Activated CD4-positive, alpha-beta T cell treated with anti-CD3 and anti-CD28 coated beads, Interleukin-2, amount 50 U/mL, for 1 hour (primary cell): ENCODE measurements at places on chromosomes 11 and 22.

DNA sequence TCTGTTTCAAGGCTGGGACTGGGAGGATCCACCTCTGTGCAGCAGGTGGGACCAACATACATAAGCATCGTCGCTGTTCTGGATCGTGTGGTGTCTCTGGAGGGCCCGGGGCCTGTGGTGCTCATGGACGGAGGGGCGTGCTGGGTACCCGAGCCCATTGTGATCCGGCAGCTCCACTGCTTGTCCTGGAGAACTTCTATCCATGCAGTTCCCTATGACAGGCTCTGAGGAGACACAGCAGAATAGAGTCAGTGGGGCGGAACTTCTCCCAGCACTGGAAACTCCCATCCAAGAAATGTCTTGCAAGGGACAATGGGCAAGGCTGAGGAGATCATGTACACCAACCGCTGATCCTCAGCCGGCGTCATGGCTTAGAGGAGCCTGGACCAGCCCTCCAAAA, 11.6 kb upstream of the APOA1 start:
- DNase-seq = no peak

DNA sequence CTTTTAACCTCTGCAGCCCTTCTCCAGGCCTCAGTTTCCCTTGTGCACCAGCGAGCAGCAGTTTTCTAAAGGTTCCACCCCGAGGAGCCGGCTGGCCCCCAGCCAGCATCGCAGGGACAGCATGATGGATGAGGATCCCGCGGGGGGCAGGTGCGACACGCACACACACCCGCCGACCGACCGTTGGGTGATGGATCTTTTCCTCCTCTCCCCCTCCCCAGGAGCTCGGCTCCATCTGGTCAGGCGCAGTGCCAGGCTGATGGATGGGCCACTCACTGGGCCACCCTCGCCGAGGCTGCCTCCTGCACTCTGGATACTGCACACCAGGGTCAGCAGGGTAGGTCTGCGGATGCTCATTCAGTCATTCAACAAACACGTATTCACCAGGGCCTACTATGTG, 12.8 kb upstream of the CABP7 start:
- DNase-seq = no peak

DNA sequence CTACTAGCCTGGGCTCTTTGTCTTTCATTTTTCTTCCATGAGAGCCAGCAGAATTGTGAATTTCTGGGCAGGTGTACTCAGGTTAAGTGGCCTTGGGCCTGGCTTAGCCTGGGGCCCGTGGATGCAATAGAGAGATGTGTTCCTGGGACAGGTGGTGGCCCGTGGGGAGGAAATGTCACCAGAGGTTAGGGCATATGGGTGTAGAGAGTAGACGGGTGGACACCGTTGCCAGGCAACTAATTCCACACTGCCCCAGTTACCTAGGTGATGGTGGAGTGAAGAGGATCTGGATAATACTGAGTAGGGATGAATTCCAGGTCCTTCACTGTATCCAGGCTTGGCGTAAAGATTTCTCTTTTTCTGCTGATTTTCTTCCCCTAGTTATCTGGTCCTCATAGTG, 175.0 kb downstream of the INSC start:
- DNase-seq = no peak

DNA sequence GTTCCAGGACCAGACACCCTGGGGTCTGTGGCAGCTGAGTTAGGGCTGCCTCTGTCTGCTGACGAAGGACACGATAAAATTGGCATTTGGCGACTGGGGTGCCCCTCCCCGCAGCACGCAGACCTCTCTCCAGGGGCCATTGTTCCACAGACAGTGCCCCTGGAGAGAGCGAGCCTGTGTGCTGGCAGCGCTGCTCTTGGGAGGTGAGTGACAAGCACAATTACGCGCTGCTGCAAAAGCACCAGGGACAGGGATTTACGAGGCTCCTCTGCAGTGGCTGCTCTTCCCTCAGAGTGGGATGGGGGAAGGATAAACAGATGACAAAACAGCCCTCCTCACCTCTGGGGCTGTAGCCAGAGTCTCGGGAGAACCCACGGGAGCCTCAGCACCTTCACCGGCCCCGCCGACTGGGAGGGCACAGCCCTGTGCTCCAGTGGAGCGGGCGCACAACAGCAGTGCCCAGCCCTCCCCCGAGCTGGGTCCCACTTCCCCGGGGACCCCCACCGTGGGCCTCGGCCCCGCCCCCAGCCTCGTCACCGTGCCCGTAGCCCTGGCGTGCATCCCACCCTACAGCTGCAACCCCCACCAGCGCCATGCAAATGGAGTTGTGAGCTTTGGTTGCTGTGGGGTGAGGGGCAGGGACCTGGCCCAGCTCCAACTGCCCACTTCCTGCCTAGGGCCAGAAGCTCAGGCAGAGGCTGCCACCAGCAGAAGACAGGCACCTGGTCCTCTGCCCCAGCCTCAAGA, 19.6 kb downstream of the CHID1 start:
- DNase-seq = no peak

DNA sequence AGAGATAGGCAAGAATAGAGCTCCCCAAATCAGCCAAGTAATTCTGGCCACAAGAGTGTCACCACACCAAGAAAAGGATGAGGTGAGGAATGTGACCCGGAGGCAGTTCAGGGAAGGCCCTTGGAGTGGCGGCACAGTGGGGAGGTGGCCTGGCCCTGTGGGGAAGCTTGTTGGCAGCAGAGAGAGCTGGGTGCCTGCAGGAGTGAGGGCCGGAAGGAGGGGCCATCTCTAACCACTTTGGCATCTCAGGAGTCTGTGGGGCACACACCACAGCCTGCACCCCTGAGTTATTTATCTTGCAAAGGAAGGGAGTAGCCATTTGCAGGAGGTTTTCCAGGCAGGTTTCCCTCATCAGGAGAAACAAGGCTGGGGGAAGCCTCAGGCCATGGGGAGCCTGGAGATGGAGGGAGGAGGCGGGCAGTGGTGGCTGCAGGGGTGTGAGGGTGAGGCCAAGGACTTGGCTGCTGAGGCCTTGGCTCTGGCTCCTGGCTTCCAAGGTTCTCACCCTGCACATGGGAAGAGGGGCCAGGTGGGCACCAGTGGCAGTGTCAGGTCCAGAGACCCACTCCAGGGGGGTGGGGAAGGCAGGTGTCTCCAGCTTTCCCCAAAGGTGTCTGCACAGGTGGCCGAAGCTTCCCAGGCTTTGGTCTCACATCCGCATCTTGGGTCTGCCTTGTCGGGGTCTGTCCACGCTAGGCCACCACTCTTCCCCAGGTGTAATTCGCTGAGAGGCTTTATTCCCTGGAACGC, 370.2 kb downstream of the CTTN start:
- no peak for DNase-seq

DNA sequence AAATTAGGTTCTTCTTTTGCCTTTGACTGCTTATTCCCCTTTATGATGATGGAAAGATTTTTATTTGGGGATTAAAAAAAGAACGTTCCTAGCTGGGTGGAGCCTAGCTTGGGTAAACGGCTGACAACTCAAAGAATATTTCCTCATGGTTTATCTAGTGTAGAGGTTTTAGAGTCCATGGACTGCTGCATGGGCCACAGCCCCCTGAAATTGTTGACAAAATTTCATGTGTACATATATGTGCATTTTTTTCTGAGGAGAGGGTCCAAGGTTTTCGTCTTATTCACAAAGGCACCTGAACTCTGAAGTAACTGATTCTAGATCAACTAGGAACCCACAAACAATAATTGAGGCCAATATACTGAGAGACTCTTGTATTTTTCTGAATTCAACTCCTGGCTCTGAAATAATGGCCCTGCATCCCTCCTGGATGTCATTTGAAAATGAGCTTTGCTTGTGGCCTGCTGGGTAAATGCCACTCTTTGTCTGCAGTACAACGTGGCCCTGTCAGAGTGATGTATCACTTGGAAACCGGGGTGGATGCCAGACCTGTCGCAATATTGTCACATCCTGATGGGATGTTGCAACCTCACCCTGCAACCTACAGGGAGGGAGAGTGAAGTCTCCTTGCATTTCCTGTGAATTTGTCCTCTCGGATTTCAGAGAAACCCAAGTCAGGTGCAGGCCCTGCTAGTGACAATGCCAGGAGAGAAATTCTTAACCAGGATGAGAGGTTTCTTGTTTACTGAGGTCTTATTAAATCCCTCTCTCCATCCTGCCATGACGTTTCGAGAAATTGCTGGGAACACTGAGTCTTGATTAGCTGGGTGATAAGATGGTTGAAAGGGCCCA, 33.8 kb downstream of the EHF start:
- no peak for DNase-seq

DNA sequence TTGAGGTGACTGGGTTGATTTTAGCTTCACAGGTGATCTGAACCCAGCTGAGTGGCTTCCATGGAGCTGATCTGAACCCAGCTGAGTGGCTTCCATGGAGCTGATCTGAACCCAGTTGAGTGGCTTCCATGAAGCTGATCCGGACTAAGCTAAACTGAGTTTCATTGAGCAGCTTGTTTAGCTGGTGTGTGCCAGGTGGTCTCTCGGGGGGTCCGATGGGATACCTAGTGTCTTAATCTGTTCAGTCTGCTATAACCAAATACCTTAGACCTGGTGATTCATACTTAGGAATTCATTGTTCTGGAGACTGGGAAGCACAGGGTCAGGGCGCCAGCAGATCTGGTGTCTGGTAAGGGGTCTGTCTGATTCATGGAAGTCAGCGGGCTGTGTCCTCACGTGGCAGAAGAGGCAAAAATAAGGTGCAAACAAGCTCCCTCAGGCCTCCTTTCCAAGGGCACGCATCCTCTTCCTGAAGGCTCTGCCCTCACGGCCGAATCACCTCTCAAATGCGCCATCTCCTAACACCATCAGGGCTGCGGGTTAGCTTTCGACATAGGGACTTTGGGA, 52.5 kb upstream of the KCNQ1OT1 start:
- no peak for DNase-seq

DNA sequence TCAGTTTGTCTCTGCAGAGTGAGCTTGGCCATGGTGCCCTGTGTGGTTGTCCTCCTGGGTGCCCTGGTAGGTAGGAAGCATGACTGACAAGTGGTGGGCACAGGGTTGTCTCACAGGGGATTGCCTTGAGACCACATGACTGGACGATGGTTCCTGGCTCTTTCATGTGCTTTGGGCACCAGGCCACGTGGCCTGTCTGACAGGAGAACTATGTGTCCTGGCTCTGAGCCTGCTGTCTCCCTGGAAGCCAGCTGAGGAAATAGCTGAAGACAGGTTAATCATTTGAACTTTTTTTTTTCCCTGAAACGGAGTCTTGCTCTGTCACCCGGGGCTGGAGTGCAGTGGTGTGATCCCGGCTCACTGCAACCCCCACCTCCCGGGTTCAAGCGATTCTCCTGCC, 93.2 kb downstream of the LDLRAD3 start:
- no peak for DNase-seq

DNA sequence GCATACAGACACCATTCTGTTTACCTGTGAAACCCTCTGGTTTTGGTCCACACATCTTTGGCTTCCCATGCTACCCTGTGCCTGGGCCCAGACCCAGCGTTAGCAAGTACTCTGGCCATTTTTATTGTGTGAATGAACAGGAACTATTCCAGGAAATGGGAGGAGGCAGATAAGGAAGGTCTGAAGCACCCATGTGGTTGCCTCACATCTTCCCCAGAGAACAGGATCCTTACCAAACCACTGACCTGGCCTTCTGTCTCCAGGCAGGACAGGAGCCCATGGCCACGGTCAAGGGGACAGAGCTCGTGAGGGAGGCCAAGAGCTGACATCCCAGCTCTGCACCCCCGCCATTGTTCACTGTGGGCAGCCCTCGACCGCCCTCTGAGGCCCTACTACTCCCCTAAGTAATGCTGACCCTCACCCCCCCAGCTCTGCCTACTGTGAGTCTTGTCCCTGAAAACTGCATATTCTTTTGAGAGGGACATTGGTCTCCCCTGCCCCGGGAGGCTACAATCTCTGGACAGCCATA, 97.7 kb upstream of the TP53I11 start:
- no peak for DNase-seq

DNA sequence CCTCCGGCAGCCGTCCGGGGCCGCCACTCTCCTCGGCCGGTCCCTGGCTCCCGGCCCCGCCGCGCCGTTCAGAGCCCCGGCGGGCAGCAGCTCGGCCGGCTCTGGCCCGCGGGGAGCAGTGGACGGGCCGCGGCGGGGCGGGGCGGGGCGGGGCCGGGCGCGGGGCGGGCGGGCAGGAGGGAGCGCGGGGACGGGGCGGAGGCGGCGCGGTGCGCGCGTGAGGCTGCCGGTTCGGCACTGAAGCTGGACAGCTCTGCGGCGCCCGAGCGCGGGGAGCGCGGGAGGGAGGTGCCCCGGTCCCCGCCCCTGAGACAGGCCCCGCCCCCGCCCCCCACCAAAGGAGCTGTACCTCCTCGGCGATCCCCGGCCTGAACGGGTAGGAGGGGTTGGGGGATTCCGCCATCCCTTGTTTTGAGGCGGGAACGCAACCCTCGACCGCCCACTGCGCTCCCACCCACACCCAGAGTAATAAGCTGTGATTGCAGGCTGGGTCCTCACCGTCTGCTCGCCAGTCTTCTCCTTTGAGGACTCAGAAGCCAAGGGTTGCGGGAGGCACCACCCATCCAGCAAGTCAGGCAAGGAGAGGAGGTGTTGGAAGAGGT, at the start of gene DRD2:
TSS of gene DRD2 (minus strand) at position 239 of the 602 bp plus-strand sequence. CDS start 50,747 bp downstream, outside the sequence.
- no peak for DNase-seq

GRCh38 chr11:57156928-57157327, 24.8 kb upstream of the LRRC55 start:
- DNase-seq = no peak

GRCh38 chr22:48332438-48333322, 1495.0 kb downstream of the BRD1 start:
- DNase-seq = no peak

DNA sequence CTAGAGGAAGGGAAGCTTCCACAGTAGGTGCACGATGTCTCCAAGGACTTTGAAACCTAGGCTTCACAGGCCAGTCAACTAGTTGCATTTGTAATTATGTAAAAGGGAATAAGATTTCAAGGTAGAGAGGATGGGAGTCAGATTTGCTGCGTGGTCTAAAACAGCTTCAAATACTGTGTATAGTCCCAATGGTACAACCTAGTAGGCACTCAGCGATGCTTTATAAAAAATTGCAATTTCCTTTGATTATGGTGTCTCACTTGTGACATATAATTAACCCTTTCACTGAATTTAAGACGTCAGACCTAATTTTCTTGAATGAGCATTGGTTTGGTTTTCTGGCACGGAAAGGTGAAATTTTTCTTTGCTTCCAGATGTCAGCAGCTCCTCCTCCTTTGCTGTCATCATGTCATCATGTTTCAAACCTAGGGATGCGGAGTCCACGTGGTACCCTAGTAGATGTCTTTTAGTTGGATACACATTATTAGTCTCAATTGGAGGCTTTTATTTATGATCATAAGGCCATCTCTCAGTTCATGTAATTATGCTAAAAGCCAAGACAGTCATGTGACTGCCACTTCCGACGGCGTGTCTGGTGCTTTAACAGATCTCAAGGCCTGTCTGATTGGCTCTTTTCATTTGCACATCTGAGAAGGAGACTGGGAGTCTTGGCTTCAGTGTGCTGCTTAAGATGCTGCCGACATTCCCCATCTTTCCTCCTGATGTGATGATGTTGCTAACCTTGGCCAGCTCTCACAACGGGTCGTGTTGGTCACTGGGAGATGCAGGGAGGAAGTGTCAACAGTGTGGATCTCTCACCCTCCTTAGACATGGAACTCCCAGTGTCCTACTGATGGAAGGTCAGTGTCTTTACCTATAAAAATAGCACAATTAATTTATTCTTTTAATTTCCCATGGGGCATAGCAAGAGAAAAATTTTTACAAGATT, 134.0 kb downstream of the HIPK3 start:
- no peak for DNase-seq

GRCh38 chr22:27573280-27574001, 228.1 kb downstream of the MN1 start:
- no peak for DNase-seq

GRCh38 chr11:105609341-105609781, 512 bp upstream of the GRIA4 start:
- DNase-seq = no peak
